Hematopoietic multipotent progenitor cell treated with erythropoietin and hydrocortisone succinate and interleukin-3 and kit ligand, for 6 days (in vitro differentiated cells): ENCODE measurements at places on chromosomes 7 and 10.

GRCh38 chr10:78279756-78280155 lies 246.1 kb downstream of the RPS24 start:
- no peak for DNase-seq

GRCh38 chr7:134545380-134545779 lies 3.5 kb upstream of the AKR1B15 start:
- DNase-seq: no peak

DNA sequence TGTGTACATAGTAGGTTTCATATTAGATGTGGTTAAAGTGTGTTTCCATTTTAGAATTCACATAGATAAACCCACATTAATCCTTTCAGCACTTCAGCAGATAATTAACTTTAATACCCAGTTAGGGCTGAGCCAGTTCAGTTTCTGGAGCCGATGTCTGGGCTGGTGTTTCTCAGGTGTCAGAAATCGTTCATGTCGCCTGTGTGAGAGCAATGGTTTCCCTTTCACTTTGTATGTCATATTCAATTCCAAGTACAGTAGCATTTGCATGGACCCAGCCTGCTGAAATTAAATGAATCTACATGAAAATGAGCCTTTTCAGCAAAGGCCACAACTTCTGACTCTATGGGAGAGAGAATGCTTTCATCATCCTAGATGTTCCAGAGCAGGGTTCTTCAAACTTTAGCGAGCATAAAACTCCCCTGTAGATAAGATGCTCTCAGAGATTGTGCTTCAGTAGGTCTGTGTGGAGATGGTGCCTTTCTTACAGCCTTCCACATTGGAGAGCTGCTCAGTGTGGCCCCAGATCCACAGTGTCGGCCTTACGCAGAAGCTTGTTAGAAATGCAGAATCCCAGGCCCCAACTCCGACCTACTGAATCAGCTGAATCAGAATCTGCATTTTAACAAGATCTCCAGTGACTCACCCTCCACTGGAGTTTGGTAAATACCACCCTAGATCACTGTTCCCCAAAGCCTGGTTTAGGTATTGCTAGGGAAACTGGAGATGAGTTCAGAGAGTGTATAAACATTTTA lies 19.6 kb downstream of the WIPF3 start:
- DNase-seq: no peak

DNA sequence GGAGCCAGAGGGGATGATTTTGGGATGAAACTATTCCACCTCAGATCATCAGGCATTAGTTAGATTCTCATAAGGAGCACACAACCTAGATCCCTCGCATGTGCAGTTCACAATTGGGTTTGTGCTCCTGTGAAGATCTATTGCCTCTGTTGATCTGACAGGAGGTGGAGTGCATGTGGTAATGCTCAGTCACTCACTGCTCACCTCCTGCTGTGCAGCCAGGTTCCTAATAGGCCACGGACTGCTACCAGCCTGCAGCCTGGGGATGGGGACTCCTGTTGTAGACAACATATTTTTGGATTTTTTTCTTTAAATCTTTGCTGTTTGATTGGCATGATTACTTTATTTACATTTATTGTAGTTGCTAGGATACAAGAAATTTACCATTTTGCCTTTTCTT lies 765.0 kb downstream of the INHBA start:
- no peak for DNase-seq

DNA sequence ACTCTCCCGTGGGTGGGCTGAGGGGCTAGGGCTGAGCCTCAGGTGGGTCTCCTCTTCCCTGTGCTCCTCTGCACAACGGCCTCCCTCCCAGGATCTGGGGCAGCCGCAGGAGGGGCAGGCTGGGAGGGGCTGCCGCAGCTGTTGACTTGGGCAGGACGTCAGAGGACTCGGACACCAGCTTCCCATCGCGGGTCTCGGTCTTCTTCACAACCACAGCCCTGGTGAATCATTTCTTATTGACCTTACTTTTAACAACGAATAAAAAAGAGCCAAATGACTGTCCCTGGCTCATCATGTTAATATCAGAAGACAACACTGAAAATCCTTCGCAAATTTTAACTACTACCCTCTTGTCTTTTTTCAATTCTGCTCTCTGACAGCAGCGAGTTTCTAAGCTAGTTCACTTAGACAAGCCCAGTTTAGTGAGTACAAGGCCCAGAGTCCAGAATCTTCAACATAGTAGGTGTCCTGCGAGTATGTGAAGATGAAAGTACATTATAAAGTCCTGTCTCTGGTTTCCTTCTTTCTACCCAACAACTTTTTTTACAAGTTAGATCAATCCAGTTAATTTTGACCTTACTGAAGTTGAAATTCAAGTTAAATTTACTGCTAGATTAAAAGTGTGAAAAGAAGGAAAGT lies 32.4 kb downstream of the CTNNA3 start:
- no peak for DNase-seq
